CD4-positive, alpha-beta T cell (primary cell): ENCODE measurements at places on chromosomes 3 and 15.

DNA sequence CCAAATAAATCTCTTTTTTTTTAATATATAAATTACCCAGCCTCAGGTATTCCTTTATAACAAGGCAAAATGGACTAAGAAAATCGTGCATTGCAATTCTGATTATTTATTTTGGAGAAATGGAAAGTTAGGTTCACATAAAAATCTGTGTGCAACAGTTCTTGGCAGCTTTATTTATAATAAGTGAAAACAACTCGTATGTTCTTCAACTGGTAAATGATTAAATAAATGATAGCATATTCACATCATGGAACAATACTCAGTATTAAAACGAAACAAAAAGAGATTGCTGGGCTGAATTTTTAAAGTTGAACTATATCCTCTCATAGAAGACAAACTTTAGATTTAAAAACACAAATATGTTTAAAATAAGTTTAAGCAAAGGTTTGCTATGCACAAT is 176.3 kb upstream of the ZNF385D start:
- no peak overlapping the region for H3K4me3 ChIP-seq
- H3K27me3 ChIP-seq, result no peaks in the 10 kb centered on the region
- H3K27ac ChIP-seq, result no peak overlapping the region

DNA sequence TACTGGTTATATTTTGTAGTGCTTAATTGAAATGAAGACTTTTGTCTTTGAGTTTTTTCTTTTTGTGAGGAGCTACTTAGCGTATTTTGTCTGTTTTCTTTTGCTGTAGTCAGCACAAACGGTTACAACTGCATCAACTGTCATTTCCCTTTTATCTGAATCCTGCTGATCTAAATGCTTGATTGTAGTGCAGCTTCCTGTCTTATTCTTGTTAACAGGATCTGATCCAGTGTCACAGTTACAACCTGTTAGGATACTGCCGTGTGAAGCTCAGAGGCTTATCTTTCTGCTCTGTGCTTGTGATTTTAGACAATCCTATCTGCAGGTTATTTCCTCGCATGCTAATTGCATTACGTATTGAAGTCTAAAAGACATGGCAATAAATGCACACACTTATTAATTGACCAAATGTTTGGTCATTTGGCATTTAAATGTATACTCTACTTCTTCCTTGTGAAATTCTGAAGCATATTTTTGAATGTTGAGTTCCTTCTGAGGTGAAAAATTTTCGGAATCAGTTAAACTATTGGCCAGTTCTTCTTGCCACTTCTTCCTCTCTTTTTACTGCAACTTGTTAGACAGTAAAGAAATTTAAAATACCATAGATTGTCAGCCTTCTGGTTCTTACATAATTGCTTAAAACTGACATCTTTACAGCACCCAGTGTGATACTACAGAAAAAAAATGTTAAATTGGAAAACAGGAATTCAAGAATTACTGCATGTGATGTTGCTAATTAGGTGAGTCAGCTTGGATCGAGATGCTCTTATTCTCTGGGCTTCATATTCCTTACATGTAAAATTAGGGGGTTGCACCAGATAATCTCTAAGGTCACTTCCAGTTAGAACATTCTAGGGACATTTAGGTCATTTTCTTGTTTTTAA is 168.2 kb downstream of the MBNL1 start:
- no peaks in the 10 kb centered on the region for H3K27me3 ChIP-seq
- no peak for DNase-seq
- H3K4me3 ChIP-seq, result no peak overlapping the region
- H3K36me3 ChIP-seq, result peaks cover 49% of the 10 kb centered on the region
- peaks cover 10% of the 10 kb centered on the region for H3K4me1 ChIP-seq
- no peak overlapping the region for H3K27ac ChIP-seq

DNA sequence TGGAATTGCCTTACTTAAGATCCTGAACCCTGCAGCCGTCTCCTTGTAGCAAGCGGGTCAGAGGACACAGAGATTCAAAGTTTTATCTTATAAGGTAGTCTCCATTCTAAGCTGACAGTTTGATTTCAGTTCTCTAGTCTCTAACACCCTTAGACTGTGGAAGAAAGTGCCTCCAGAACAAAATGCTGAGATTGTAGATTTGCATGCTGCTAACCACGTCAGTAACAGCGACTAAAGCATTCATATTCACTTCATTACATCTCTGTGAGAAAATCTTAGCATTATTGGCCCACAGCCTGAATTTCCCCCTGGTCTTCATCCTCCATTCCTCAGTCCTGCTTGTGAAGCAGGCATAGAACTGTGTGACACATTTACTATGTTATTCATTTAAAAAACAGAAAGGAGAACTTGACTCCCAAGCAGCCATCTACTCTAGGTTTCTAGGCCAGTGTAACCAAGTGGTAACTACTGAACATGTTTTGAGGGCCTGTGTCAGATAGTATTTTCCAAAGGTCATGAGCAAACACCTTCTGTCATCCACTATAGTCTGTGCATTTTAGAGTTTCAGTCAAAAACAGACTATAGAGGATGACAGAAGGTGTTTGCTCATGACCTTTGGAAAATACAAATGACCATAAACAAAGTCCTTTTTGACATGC is 27.4 kb downstream of the ARIH2 start:
- H3K4me1 ChIP-seq, result peaks cover 4% of the 10 kb centered on the region
- no peaks in the 10 kb centered on the region for H3K27me3 ChIP-seq
- H3K4me3 ChIP-seq, result no peak overlapping the region
- H3K36me3 ChIP-seq, result peaks cover 9% of the 10 kb centered on the region
- no peak overlapping the region for H3K27ac ChIP-seq
- DNase-seq, result no peak

DNA sequence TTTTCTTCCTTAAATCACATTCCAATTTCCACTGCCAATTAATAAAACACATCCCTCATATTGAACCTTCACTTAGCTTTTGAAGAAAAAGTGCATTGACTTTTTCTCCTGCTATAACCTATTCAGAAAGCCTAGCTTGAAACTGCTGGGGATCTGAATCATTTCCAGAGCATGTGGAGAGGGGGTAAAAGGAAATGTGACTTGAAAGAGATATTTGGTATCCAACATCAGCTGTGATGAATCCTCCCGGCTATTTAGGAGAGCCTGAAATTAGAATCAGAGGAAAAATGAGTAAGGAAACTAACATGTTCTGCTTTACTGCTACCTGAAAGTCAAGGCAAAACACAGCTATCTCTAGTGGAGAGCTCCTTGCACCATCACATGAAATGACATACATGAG is 2.6 kb upstream of the GNB5 start:
- H3K4me1 ChIP-seq, result no peaks in the 10 kb centered on the region
- H3K36me3 ChIP-seq, result no peaks in the 10 kb centered on the region
- H3K4me3 ChIP-seq, result no peak overlapping the region
- H3K27me3 ChIP-seq, result no peaks in the 10 kb centered on the region
- H3K27ac ChIP-seq, result no peak overlapping the region

- H3K27ac ChIP-seq, result no peak overlapping the region
- H3K4me1 ChIP-seq, result no peaks in the 10 kb centered on the region
- no peak for DNase-seq
- H3K27me3 ChIP-seq, result no peaks in the 10 kb centered on the region
- H3K36me3 ChIP-seq, result no peaks in the 10 kb centered on the region
Measured at GRCh38 chr3:176661432-176661964, 535.8 kb downstream of the TBL1XR1 start.
